ENCODE measurements at places on chromosomes 3 and 15. TPM values are rescaled to one million over a fixed set of nuclear protein-coding genes. Genes with fewer than 3 reads are reported as not detected.

PPP1R14D gene
- total RNA-seq: not detected

FGF7 gene
- total RNA-seq: 0.07 TPM

TAGLN3 gene
- 0.93 TPM for total RNA-seq

CLDN16 gene
- 1.0 TPM for total RNA-seq

HYAL1 gene
- total RNA-seq: 5.8 TPM

STAG1 gene
- total RNA-seq: 27.7 TPM

ATP13A3 gene
- total RNA-seq: 201 TPM
